Bronchus fibroblast of lung (primary cell): ENCODE measurements at places on chromosomes 16 and 17. TPM values are rescaled to one million over a fixed set of nuclear protein-coding genes. Genes with fewer than 3 reads are reported as not detected.

Gene MYH2
- total RNA-seq, result not detected in 2 replicates

Gene MPP2
- 1.6 and 2.9 TPM in 2 replicates for total RNA-seq

Gene CD68
- total RNA-seq, result 27.7 and 27.8 TPM in 2 replicates

Gene AXIN2
- 1.0 and 1.2 TPM in 2 replicates for total RNA-seq

Gene NAGPA
- 18.3 and 26.7 TPM in 2 replicates for total RNA-seq

Gene RNF222
- total RNA-seq, result not detected in 2 replicates

Gene CETP
- total RNA-seq, result not detected in 2 replicates

Gene NOG
- 0.30 and 0.50 TPM in 2 replicates for total RNA-seq

Gene ATP2C2
- not detected in 2 replicates for total RNA-seq

Gene CDRT15L2
- not detected in 2 replicates for total RNA-seq

Gene LLGL2
- total RNA-seq, result 0.30 and 1.5 TPM in 2 replicates

Gene PRSS22
- total RNA-seq, result not detected in 2 replicates

Gene RAMP2
- 0.59 and 1.5 TPM in 2 replicates for total RNA-seq

Gene IL4R
- 15.3 and 16.3 TPM in 2 replicates for total RNA-seq

Gene TPSD1
- not detected in 2 replicates for total RNA-seq

Gene KRTAP2-2
- not detected in 2 replicates for total RNA-seq

Gene PGS1
- 19.3 and 26.3 TPM in 2 replicates for total RNA-seq

Gene HASPIN
- 9.7 and 13.1 TPM in 2 replicates for total RNA-seq

Gene PLCG2
- 0.15 and 0.17 TPM in 2 replicates for total RNA-seq

Gene LPCAT2
- total RNA-seq, result 2.2 and 2.4 TPM in 2 replicates

Gene SHISA6
- total RNA-seq, result not detected in 2 replicates

Gene KRT12
- not detected in 2 replicates for total RNA-seq

Gene KRTAP2-1
- not detected in 2 replicates for total RNA-seq

Gene FZD2
- total RNA-seq, result 44.7 and 44.9 TPM in 2 replicates

Gene GNG13
- not detected in 2 replicates for total RNA-seq

Gene CYBC1
- 68.1 and 68.7 TPM in 2 replicates for total RNA-seq

Gene IL17C
- not detected in 2 replicates for total RNA-seq

Gene NXN
- total RNA-seq, result 53.8 and 55.4 TPM in 2 replicates

Gene ZFP90
- 22.4 and 35.0 TPM in 2 replicates for total RNA-seq

Gene CDH5
- total RNA-seq, result not detected in 2 replicates

Gene SLC22A31
- 0.45 and 1.7 TPM in 2 replicates for total RNA-seq

Gene SCN4A
- under 0.01 and 0.59 TPM in 2 replicates for total RNA-seq

Gene CRAMP1
- 5.5 and 6.6 TPM in 2 replicates for total RNA-seq

Gene HIGD1B
- not detected in 2 replicates for total RNA-seq

Gene PPP1R27
- total RNA-seq, result not detected in 2 replicates

Gene HIC1
- 26.4 and 28.1 TPM in 2 replicates for total RNA-seq

Gene KRT33B
- not detected in 2 replicates for total RNA-seq

Gene SAT2
- total RNA-seq, result 34.1 and 35.5 TPM in 2 replicates

Gene CPHXL2
- total RNA-seq, result not detected in 2 replicates

Gene RPTOR
- total RNA-seq, result 21.1 and 21.7 TPM in 2 replicates

Gene ACSM3
- 0.17 and 0.45 TPM in 2 replicates for total RNA-seq

Gene PABPN1L
- total RNA-seq, result not detected in 2 replicates

Gene NPIPB2
- 1.5 and 2.5 TPM in 2 replicates for total RNA-seq

Gene ARL2BP
- 71.2 and 72.5 TPM in 2 replicates for total RNA-seq

Gene HS3ST4
- total RNA-seq, result not detected in 2 replicates

Gene CACNG3
- not detected in 2 replicates for total RNA-seq

Gene DYNLRB2
- total RNA-seq, result not detected in 2 replicates

Gene FBXO39
- under 0.01 and 0.34 TPM in 2 replicates for total RNA-seq

Gene HOXB1
- total RNA-seq, result not detected in 2 replicates

Gene PHLPP2
- total RNA-seq, result 3.5 and 4.2 TPM in 2 replicates

Gene DUSP14
- 47.4 and 49.6 TPM in 2 replicates for total RNA-seq

Gene LRRC46
- 0.15 TPM in 1 of 2 replicates, not detected in the other for total RNA-seq

Gene NACA2
- not detected in 2 replicates for total RNA-seq

Gene CCL7
- not detected in 2 replicates for total RNA-seq

Gene SMIM22
- total RNA-seq, result not detected in 2 replicates

Gene COPZ2
- total RNA-seq, result 23.6 and 26.6 TPM in 2 replicates

Gene KRTAP4-6
- total RNA-seq, result not detected in 2 replicates
